Lower lobe of right lung (tissue), 2 donors: ENCODE measurements at places on chromosomes 12 and 14. TPM values are rescaled to one million over a fixed set of nuclear protein-coding genes. Genes with fewer than 3 reads are reported as not detected.

GRCh38 chr14:77647853-77648252 lies 31.4 kb upstream of the SPTLC2 start:
- H3K4me1 ChIP-seq = no peaks in the 10 kb centered on the region
- no peak overlapping the region for H3K4me3 ChIP-seq
- no peaks in the 10 kb centered on the region for H3K27me3 ChIP-seq

Gene PZP
- total RNA-seq = 2.7 TPM

DNA sequence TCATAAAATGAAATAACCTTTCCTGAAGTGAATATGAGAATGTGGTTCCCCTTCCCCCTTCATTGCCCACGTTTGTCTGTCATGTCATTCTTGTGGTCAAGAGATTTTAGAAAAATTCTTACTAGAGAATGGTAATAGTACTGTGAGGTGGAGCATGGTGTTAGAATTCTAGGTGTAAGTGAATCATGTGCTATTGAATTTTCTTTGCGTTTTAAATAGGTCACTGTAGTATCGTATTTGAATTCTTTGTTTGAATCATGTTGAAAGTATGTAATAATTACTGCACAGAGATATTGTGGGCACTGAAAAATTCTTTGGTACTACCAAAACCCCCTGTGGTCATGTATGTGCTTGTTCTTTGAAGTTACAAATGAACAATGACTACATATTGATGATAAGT lies 49.9 kb downstream of the FUT8 start:
- no peak overlapping the region for H3K4me3 ChIP-seq
- DNase-seq = no peak
- no peaks in the 10 kb centered on the region for H3K36me3 ChIP-seq

Gene KRT83
- total RNA-seq = not detected

- H3K4me1 ChIP-seq = peaks cover 6% of the 10 kb centered on the region
- no peaks in the 10 kb centered on the region for H3K36me3 ChIP-seq
- H3K4me3 ChIP-seq = no peak overlapping the region
- H3K27ac ChIP-seq = no peak overlapping the region
Observed at GRCh38 chr14:71486279-71486678, 445.9 kb upstream of the RGS6 start.

DNA sequence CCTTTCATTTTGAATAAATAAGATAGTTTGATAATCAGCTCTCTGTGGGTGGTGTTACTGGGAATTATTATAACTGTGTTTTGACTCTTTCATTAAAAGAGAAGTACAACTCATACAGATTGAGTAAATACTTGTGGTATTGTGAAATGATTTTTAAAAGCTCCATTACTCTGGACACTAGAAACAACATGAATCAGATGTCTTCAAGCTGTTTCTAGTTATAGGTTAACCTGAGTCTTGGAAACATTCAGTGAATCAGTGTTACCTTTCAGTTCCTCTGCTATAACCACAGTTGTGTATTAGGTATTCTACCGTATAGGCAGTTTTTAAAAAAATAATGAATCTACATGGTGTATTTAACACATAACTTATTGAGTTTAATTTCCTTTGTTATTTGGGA lies 128.4 kb upstream of the SSTR1 start:
- peaks cover 8% of the 10 kb centered on the region for H3K4me1 ChIP-seq
- H3K4me3 ChIP-seq = no peak overlapping the region
- no peak for DNase-seq
- H3K27me3 ChIP-seq = no peaks in the 10 kb centered on the region
- no peak overlapping the region for H3K27ac ChIP-seq
- no peaks in the 10 kb centered on the region for H3K36me3 ChIP-seq

- peak; percentile 80 for DNase-seq
- H3K36me3 ChIP-seq = no peaks in the 10 kb centered on the region
- peak overlapping the region; percentile 72 for H3K27ac ChIP-seq
- H3K4me1 ChIP-seq = no peaks in the 10 kb centered on the region
- H3K4me3 ChIP-seq = no peak overlapping the region
- peaks cover 4% of the 10 kb centered on the region for H3K27me3 ChIP-seq
Observed at GRCh38 chr12:52372216-52373154, 5.2 kb upstream of the KRT85 start.

GRCh38 chr14:81042438-81042837 lies 87.0 kb downstream of the TSHR start:
- H3K4me3 ChIP-seq = no peak overlapping the region
- no peaks in the 10 kb centered on the region for H3K27me3 ChIP-seq
- DNase-seq = no peak
- no peaks in the 10 kb centered on the region for H3K4me1 ChIP-seq
- H3K27ac ChIP-seq = no peak overlapping the region
- H3K36me3 ChIP-seq = no peaks in the 10 kb centered on the region

Gene RDH16
- total RNA-seq = 0.53 TPM

- DNase-seq = peak; percentile 80
- H3K36me3 ChIP-seq = no peaks in the 10 kb centered on the region
- no peak overlapping the region for H3K4me3 ChIP-seq
- no peaks in the 10 kb centered on the region for H3K27me3 ChIP-seq
- no peak overlapping the region for H3K27ac ChIP-seq
Observed at GRCh38 chr12:49776413-49776812, 35.1 kb downstream of the TMBIM6 start.

- no peak for DNase-seq
- no peak overlapping the region for H3K4me3 ChIP-seq
- no peaks in the 10 kb centered on the region for H3K27me3 ChIP-seq
Observed at GRCh38 chr14:88168498-88169165, 154.4 kb downstream of the KCNK10 start.

DNA sequence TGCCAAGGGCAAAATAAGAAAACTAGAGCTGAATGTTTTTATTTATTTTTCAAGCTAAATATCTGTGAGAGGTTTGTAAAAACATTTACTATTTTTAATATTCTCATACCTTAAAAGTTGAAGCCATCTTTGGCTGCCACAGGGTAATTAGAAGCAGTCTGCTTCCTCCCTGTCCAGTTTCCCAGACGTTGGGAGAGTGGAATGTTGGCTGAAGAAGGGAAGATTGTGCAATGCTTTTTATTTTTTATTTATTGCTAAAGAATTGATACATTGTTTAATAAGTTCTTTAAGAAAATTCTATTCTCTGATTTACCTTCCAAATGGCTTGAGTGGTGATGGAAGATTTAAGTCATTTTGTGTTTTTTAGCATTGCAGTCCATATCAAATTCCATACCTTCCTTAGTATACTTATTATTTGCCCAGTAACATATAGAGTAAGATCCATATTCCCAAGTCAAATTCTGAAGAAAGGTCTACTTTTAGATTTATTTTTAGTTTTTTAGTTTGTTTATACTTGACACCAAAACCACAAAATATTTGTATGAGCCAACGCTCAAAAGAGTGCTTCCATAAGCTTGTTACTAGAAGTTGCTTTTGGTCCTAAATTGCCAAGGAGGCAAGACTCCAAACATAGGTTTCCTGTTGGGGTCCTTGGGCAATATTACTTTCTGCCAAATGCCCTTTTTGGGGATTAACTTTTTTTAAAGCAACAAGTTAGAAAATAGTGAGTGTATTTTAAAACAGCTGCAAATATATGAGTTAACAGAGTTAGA lies 124.0 kb upstream of the CPM start:
- no peak overlapping the region for H3K27ac ChIP-seq
- H3K4me3 ChIP-seq = no peak overlapping the region
- no peak for DNase-seq
- H3K4me1 ChIP-seq = peaks cover 30% of the 10 kb centered on the region
- no peaks in the 10 kb centered on the region for H3K27me3 ChIP-seq
- H3K36me3 ChIP-seq = no peaks in the 10 kb centered on the region

- peak within 1 kb of the TSS; percentile 57 for H3K4me3 ChIP-seq
- H3K4me1 ChIP-seq = peaks cover 24% of the 10 kb centered on the region
- peak; percentile 84 for DNase-seq
Observed at GRCh38 chr12:2959192-2959504, at the start of gene TEAD4. Gene TEAD4 (plus strand): TSS chr12:2959397.

Gene NPFF
- not detected for total RNA-seq

- peaks cover 8% of the 10 kb centered on the region for H3K4me1 ChIP-seq
- no peak overlapping the region for H3K27ac ChIP-seq
- H3K4me3 ChIP-seq = no peak overlapping the region
- H3K27me3 ChIP-seq = peaks cover 22% of the 10 kb centered on the region
- no peaks in the 10 kb centered on the region for H3K36me3 ChIP-seq
Observed at GRCh38 chr14:104344818-104345620, 206.6 kb downstream of the KIF26A start.

DNA sequence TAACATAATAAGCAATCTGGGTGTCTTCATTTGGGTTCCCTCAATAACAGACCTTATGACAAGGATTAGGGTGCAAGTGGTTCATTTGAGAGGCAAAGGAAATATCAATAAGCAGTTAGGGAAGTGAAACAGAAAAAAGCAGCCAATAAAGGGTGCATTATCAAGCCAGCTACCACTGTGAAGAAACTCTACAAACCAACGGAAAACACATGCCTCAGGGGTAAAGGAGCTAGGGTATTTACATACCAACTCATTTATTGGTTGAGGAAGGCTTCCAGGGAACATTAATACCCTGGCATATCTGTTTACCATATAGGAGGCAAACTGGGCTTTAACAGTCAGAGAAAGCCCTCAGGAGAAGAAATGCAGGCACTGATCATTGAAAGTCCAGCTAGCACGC lies 22.7 kb upstream of the IFNG-AS1 start:
- H3K4me1 ChIP-seq = no peaks in the 10 kb centered on the region
- no peak for DNase-seq
- no peak overlapping the region for H3K4me3 ChIP-seq
- H3K27me3 ChIP-seq = no peaks in the 10 kb centered on the region
- no peak overlapping the region for H3K27ac ChIP-seq
- H3K36me3 ChIP-seq = no peaks in the 10 kb centered on the region

- H3K4me3 ChIP-seq = no peak overlapping the region
- no peak overlapping the region for H3K27ac ChIP-seq
- no peak for DNase-seq
- no peaks in the 10 kb centered on the region for H3K4me1 ChIP-seq
- no peaks in the 10 kb centered on the region for H3K36me3 ChIP-seq
Observed at GRCh38 chr14:22388669-22389595, 200.1 kb downstream of the DAD1 start.

DNA sequence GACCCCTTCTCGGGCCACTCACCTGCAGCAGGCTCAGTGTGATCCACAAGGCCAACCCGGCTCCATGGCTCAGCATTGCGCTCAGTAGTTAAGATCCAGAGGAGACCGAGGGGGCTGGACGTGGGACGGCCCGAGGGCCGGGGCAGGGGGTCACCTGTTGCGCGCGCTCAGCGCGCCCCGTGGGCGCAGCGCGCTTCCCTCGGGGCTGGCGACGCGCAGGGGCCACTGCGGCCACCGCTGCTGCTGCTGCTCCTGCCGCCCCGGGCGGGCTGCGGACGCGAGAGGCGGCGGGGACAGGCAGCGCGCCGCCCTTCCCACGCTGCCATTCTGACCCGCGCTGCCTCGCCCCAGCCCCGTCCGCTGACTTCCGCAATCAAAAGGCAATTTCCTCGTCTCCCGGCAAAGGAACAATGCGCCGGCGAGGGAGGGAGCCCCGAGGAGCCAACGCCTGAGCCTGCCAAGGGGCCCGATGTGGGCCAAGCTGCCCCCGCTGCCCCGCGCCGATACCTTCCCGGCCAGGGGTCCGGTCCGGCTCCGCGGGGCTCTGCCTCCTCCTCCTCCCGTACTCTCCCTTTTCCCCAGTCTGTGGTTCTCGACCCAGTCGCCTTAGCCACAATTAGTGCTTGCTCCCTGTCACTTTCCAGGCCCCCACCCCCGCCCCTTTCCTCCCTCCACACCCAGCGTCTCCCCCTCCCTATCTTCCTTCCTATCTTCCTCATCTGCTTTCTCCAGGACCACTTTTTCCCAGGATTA lies 27.3 kb downstream of the PTPRB start:
- H3K27ac ChIP-seq = peak overlapping the region; percentile 76
- peaks cover 10% of the 10 kb centered on the region for H3K27me3 ChIP-seq
- no peaks in the 10 kb centered on the region for H3K36me3 ChIP-seq
- peak; percentile 66 for DNase-seq

DNA sequence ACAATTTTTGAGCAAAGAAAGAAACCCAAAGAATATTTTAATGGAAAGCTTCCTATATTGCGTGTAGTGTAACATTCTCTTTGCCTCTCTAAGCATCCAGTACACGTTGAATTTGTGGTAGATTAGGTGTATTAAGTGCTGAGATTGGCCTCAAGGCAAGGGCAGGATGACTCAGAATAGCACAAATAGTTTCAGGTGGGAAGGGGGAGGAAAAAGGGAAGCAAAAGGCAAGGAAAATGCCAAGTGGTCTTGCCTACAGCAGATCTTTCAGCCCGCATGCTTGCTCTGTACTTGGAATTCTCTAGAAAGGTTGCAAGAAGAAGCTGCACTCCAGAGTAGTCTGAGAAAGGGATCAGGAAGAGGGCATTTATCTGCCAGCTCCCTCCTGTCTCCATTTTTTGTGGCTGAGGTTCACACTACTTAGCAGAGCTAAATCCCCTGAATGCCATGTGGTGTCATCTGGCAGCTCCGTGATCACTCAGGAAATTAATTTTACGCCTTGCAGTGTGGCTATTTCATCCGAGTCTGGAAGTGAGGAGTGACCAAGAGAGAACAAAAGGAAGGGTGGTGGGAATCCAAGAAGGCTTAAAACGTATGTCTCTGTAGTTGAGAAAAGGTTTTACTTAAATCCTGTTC lies 28.5 kb downstream of the CDKN1B start:
- no peak overlapping the region for H3K4me3 ChIP-seq
- no peaks in the 10 kb centered on the region for H3K27me3 ChIP-seq
- H3K4me1 ChIP-seq = peaks cover 10% of the 10 kb centered on the region
- H3K27ac ChIP-seq = no peak overlapping the region
- no peaks in the 10 kb centered on the region for H3K36me3 ChIP-seq
- DNase-seq = no peak

DNA sequence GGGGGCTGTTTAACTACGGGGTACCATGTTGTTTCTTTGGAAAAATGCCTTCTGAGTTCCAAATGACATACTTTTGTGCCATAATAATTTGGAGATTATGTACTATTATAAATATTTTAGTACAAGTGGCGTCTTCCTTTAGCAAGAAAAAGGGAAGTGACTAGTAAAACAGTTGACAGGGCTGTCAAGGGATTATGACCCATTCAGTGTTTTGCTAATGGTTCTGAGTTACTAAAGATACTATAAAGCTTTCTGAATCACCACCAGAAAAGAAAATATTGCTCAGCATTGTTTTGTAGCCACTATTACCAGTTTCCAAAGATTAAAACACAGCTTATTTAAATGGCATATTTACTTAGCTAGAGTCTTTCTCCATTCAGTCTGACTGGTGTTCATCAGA lies 334.9 kb downstream of the SNAPC1 start:
- no peaks in the 10 kb centered on the region for H3K4me1 ChIP-seq
- no peak overlapping the region for H3K27ac ChIP-seq
- no peaks in the 10 kb centered on the region for H3K27me3 ChIP-seq
- H3K4me3 ChIP-seq = no peak overlapping the region
- H3K36me3 ChIP-seq = no peaks in the 10 kb centered on the region

DNA sequence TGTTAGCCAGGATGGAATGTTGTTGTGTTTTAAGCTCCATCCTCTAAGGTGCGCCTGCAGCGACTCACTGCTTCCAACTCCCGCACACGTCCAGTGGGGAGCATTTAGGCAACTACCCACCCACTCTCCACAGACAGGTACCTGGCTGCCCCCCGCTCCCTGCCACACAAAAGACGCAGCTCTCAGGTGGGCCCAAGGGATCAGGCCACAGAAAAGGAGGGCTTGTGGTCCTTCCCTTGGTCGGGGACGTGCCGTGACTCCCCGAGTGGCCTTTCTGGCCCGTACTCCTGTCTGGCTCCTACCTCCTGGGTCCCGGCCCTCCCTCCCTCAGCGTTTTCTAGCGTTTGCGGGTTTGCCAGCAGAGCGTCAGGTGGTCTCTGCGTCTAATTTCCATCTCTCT lies 16.2 kb downstream of the TEDC1 start:
- H3K27ac ChIP-seq = no peak overlapping the region
- H3K36me3 ChIP-seq = no peaks in the 10 kb centered on the region
- no peak for DNase-seq
- H3K4me1 ChIP-seq = no peaks in the 10 kb centered on the region
- H3K4me3 ChIP-seq = no peak overlapping the region

Gene CISTR
- total RNA-seq = not detected

GRCh38 chr12:54759751-54760150 lies 94.6 kb upstream of the MUCL1 start:
- H3K4me3 ChIP-seq = no peak overlapping the region
- no peaks in the 10 kb centered on the region for H3K4me1 ChIP-seq
- no peak overlapping the region for H3K27ac ChIP-seq
- no peaks in the 10 kb centered on the region for H3K36me3 ChIP-seq
